ENCODE measurements at places on chromosomes 2 and 18.
A peak's percentile ranks its signal among the peaks of the same experiment; 100 is the strongest.

DNA sequence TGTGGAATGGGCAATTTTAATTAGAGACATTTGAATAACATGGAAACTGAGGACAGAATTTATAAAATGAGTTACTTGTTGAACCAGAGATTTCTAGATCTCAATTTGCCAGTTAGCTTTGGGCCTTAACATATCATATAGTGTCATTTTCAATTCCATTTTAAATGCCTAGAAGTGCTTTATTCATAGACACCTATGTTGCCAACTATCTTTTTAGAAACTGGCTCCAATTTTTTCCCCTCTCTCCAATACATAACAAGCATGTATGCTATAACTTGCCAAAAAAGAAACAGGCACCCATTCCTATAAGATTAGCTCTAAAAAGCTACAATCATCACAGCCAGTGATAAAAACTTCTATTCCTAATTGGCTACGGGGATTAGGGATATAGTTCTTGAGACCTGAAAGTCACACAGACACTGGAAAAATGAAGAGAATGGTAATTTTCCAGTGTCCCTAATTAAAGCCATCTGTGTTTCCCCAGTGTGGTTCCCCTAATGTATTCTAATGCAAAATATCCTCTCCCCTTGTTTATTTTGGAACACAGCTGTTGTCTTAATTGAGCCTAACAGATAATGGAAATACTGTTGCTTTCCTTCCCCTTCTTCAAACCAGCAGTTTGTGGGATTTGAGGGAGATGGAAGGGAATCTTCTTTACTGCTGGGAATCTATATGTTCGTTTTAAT lies 205.5 kb upstream of the FSHR start:
- peak; percentile 97 for DNase-seq

DNA sequence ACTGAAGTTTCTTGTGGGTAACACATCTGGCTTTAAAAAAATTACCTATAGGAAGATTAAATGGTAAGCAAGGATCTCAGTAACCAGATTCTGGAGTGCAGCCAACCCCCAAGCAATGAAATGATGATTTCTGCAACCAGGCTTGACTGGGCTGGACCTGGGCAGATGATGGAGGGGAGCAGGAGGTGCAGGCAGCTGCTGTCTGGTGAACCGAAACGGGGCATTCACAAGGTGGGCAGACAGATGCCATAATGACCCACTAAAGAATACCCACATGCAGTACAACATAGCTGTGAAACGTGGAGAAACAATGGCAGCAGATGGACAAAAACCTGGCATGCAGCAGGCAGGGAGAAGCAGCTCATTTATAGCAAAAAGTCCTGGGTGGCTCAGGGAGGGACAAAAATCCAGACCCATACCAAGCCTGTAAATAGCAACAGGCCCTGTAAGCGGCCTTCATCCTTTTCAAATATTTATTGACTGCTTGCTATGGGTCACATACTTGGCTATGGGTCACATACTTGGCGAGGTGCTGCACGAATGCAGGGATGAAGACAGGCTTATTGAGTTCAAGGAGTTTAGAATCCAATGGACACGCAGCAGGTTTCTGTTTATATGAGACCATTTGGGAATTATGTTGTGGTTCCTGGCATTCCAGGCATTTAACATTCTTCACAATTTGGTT lies 244.7 kb downstream of the HRH4 start:
- peak; percentile 37 for DNase-seq

GRCh38 chr2:152493417-152493816 lies 158.4 kb downstream of the FMNL2 start:
- DNase-seq, result no peak

DNA sequence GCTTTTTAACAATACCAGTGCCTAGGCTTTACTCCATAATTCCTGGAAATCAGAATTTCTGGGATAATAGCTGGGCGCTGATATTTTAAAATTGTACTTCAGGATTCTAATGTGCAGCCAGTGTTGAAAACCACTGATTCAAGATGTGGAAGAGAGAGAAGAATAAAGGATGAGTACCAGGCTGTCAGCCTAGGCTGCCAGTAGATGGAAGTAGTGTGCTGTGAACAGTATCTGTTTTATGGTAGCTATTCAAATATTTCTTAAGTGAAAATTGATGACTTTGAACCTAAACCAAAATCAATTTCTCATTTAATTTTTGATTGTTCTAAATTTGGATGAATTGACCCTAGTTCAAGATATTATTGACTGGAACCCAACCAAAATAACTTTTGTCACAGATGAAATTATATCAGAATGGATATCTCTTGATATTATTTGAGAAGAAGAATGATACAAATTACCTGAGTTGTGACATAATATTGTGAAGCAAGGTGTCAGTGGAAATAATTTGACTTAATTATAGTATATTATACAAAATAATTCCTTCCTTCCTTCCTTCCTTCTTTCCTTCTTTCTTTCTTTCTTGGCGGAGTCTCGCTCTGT lies 88.0 kb downstream of the COMMD1 start:
- DNase-seq, result peak; percentile 81

- no peak for DNase-seq
These were observed 184.5 kb downstream of the MGAT5 start for GRCh38 chr2:134438371-134438770.

- peak; percentile 39 for DNase-seq
These were observed 82.2 kb downstream of the CHRNA1 start for GRCh38 chr2:174682007-174682577.

DNA sequence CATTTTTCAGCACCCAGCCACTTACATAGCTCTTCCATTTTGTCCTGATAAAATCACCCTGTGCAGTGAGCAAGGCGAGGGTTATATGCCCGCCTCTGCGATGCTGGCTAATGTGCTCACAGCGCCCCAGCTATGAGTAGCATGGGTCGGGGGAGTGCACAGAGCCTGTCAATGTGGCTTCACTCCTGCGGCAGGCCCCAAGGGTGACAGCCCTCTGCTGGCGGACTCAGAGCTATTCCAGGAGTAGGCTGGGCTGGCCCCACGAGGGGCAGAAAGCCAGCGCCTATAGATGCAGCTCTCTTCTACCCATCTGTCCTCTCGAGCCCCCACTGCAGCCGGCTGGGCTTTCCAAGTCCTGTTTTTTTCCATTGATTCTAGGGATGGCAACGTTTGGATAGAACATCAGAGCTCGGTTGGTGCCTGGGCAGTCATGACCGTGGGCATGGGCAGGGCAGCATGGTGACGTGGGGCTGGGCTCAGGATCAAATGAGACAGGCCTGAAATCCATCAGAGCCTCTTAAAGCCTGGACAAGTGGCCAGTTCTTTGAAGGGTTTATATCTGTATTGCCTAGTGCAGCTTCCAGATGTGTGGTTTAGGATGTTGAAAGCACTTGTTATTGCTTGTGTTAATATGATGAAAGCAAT lies 134.7 kb downstream of the MCFD2 start:
- peak; percentile 44 for DNase-seq

DNA sequence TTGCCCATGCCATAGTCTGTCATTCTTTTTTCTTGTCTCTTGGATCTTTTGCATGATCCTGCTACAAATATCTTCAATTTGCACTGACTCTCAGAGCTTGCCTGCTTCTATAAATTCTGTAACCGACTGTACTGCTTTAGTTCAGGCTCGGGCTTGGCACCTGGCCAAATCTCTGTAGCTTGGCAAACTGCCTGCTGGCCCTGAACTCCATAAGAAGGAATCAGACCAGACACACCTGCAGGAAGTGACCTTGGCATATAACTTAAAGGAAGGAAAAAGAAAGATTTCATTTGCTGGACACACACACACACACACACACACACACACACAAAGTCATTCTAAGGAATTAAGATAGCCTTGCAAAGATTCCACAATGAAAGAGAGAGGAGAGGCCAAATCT lies 291.2 kb upstream of the DDX18 start:
- peak; percentile 76 for DNase-seq
